ENCODE measurements at places on chromosomes 6 and 20.

- no peak for DNase-seq
Measured at GRCh38 chr6:55756531-55757031, 118.8 kb downstream of the BMP5 start.

GRCh38 chr20:15673206-15673605 lies 900.0 kb downstream of the KIF16B start:
- DNase-seq: no peak

GRCh38 chr20:21161926-21162325 lies 36.0 kb downstream of the KIZ start:
- no peak for DNase-seq

- DNase-seq: no peak
Measured at GRCh38 chr20:10079964-10080363, 45.2 kb downstream of the ANKEF1 start.

DNA sequence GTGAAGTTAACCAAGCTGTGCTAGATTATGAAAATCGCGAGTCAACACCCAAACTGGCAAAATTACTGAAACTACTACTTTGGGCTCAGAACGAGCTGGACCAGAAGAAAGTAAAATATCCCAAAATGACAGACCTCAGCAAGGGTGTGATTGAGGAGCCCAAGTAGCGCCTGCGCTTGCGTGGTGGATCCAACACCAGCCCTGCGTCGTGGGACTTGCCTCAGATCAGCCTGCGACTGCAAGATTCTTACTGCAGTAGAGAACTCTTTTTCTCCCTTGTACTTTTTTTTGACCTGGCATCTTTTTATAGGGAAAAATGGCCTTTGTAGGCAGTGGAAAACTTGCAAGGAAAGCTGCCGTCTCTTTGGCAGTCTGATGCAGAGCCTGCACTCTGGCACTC lies 6.8 kb downstream of the GID8 start:
- no peak for DNase-seq

GRCh38 chr6:7522873-7523272 lies 18.6 kb upstream of the DSP start:
- no peak for DNase-seq

DNA sequence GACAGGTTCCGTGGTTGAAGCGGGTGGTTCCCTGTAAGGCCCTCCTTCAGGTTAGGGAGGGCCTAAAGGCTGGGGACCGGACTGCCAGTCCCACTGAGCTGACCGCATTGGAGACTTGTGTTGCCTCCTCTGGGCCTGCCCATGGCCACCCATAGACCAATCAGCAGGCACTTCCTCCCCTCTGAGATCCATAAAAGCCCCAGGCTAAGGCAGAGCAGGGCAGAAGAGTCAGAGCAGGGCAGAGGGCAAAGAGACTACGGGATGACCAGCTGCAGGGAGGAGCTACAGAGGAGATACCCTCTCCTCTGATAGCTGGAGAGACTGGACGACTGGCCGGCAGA lies 537.4 kb downstream of the TENT5A start:
- peak; percentile 92 for DNase-seq

GRCh38 chr20:50221501-50222308 lies 31.1 kb downstream of the CEBPB start:
- DNase-seq: no peak

DNA sequence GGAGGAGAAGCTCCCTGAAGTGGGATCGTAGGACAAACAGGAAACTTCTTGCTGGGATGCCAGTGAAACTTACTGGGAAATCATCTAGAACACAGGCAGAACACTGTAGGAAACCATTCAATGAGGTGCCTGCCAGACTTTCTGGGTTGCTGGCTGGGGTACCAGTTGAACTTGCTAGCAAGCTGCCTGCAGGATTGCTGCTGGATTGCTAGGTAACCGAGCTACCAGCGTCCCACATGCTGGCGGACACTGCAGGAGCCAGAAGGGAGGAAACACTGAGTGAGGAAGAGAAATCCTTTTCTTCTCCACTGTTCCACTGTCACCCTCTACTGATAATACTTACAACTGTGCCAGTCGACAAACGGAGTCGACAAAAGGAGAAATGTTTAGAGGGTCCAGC lies 91.3 kb upstream of the SLC35B3 start:
- DNase-seq: no peak
